ENCODE measurements at places on chromosomes 13 and 19. TPM values are rescaled to one million over a fixed set of nuclear protein-coding genes. Genes with fewer than 3 reads are reported as not detected.

The TMEM145 gene
- total RNA-seq = 1.1 TPM

The PBX4 gene
- 39.9 TPM for total RNA-seq

- DNase-seq = no peak
- H3K27ac ChIP-seq = peak overlapping the region; percentile 93
- no peaks in the 10 kb centered on the region for H3K27me3 ChIP-seq
These were observed 660 bp upstream of the MVB12A start for GRCh38 chr19:17419154-17419620.

DNA sequence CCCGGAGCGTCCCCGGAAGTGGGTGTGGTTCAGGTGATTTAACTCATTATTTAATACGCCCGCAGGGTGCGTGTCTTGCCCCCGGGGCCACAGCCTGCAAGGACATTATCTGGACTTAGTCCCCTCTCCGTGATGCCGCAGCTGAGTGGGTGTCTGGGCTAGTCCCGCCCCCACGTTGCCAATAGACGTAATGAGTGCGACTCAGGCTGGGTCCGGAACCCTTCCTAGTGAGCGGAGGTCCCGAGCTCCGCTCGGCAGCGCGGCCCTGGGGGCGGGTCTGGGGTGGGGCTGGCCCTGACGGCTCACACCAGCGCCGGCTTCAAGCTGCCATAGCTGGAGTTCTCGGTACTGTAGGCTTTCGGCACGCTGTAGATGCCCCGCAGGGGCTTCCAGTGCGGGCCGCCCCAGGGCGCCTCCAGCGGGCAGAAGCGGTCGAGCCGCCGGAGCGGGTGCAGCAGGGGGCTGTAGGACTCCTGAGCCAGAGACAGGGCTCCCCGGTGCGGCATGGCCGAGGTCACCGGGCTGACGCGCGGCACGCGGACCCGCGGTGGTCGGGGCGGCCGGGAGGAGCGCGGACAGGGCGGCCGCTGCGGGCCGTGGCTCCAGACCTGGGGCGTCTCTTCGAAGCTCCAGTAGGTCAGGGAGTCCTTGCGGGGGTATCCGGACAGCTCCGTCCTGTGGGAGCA, 918 bp upstream of the LHB start:
- H3K36me3 ChIP-seq = peaks cover 2% of the 10 kb centered on the region
- DNase-seq = peak; percentile 79
- H3K4me1 ChIP-seq = peaks cover 34% of the 10 kb centered on the region
- peak overlapping the region; percentile 65 for H3K4me3 ChIP-seq

The PSG5 gene
- total RNA-seq = not detected

DNA sequence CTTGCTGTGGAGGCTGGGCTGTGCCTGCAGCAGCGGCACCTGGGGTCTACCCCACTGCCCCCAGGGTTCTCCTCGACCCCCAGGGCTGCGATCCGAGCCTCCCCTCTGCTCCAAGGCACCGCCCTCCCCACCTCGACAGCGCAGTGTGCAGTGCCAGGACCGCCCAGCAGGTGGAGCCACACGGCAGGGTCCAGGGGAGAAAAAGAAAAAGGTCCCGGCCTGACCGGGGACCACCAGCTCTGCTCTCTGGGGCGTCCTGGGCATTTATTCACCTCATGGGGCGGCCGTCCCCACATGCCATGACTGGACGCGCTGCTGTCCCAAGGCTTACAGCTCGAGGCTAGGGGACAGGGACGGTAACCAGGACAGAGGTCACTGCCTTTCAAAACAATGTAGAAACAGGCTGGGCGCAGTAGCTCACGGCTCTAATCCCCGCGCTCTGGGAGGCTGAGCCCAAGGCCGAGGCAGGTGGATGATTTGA, 10.6 kb downstream of the REXO1 start:
- peak; percentile 71 for DNase-seq
- H3K4me1 ChIP-seq = peaks cover 2% of the 10 kb centered on the region
- no peak overlapping the region for H3K4me3 ChIP-seq
- H3K27me3 ChIP-seq = no peaks in the 10 kb centered on the region

- H3K27ac ChIP-seq = no peak overlapping the region
- H3K36me3 ChIP-seq = peaks cover 22% of the 10 kb centered on the region
- H3K4me3 ChIP-seq = no peak overlapping the region
These were observed 10.5 kb downstream of the XRCC1 start for GRCh38 chr19:43564800-43565199.

DNA sequence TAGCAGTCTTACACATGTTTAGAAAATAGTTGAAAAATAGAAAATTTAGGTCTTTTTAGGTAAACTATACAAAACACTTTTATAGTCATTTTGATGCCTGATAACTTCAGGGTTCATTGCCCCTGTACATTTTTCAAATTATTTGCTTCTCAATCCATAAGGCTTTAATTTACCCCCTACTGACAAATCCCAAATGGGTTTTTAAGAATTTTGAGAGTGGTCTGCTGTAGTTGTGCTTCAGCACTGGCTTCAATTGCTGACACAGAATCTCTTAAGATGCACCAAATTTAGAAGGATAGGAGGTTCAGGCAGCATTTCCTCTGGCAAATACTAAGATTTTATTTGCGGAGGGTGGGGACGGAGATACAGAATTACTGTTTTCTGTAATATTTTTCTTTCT, 89.4 kb downstream of the PCCA start:
- H3K36me3 ChIP-seq = peaks cover 1% of the 10 kb centered on the region
- H3K4me1 ChIP-seq = peaks cover 16% of the 10 kb centered on the region
- H3K27me3 ChIP-seq = no peaks in the 10 kb centered on the region
- no peak overlapping the region for H3K27ac ChIP-seq
- H3K4me3 ChIP-seq = no peak overlapping the region
- no peak for DNase-seq

DNA sequence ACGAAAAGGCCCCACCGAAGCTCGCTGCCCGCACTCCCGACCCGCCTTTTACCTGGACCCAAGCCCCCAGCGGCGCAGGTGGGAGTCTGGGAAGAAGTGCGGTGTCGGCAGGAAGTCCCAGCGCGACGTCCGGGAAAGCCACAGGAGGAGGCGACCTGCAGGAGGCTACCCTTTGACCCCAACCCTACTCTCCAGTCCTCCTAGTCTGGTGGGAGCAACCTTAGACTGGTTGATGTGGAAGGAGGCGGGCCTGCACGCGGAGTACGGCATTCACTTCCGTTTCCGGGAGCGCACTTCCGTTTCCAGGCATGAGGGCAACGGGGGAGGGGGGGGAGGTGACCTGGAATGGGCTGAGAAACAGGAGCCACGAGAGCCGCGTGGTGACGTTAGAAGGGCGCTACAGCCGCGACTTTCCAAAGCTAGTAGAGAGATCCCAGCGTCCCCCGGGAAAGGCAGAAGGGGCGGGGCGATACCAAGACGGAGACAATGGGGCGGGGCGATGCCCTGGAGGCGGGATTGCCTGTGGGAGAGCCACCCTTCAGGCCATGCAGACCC, 28.5 kb downstream of the ZNF266 start:
- H3K27me3 ChIP-seq = no peaks in the 10 kb centered on the region
- peak overlapping the region; percentile 72 for H3K4me3 ChIP-seq
- H3K36me3 ChIP-seq = peaks cover 34% of the 10 kb centered on the region
- peak overlapping the region; percentile 63 for H3K27ac ChIP-seq
- peaks cover 15% of the 10 kb centered on the region for H3K4me1 ChIP-seq
- peak; percentile 63 for DNase-seq

The KIR3DL2 gene
- 1.8 TPM for total RNA-seq

DNA sequence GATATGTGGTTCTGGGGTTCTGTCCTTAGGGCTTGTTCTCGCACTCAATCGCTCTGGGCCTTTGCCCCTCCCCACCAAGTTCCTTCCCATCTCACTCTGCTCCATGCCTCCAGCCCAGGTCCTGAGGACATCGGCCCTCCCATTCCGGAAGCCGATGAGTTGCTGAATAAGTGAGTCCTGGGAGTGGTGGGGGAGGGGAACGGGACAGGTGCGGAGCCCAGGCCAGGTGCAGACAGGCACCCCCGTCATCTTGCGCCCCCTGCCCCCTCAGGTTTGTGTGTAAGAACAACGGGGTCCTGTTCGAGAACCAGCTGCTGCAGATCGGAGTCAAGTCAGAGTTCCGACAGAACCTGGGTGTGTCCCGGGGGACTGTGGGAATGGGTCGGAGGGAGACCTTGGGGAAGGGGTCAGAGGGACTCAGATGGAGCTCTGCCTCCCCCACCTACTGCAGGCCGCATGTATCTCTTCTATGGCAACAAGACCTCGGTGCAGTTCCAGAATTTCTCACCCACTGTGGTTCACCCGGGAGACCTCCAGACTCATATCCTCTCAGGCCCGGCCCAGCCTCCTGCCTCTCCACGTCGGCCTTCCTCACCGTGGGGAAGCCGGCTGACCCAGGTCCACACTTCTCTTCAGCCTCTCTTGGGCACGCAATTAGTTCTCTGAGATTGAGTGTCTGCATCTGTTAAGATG, 10.1 kb downstream of the FUZ start:
- peaks cover 25% of the 10 kb centered on the region for H3K36me3 ChIP-seq
- no peak for DNase-seq
- H3K4me3 ChIP-seq = no peak overlapping the region
- H3K27ac ChIP-seq = no peak overlapping the region
- H3K4me1 ChIP-seq = peaks cover 15% of the 10 kb centered on the region

DNA sequence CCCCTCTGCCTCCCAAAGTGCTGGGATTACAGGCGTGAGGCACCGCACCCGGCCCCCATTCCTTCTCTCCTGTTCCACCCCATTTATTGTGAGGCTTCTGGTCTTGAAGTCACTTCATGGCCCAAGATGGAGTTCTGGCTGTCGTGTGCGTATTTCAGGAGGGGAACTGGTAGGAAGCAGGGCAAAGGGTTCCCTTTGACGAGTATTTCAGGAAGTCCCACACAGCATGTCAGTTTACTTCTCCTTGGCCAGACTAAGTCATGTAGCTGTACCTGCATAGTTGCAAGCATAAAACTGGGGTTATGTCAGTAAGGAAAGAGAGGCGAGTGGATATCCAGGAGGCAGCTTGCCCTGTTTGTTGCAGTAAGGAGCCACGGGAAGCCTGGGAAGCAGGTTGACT, 10.1 kb downstream of the WDR62 start:
- no peaks in the 10 kb centered on the region for H3K4me1 ChIP-seq
- no peaks in the 10 kb centered on the region for H3K27me3 ChIP-seq
- DNase-seq = no peak
- no peak overlapping the region for H3K4me3 ChIP-seq
- no peak overlapping the region for H3K27ac ChIP-seq

The ZNF850 gene
- total RNA-seq = 9.2 TPM

DNA sequence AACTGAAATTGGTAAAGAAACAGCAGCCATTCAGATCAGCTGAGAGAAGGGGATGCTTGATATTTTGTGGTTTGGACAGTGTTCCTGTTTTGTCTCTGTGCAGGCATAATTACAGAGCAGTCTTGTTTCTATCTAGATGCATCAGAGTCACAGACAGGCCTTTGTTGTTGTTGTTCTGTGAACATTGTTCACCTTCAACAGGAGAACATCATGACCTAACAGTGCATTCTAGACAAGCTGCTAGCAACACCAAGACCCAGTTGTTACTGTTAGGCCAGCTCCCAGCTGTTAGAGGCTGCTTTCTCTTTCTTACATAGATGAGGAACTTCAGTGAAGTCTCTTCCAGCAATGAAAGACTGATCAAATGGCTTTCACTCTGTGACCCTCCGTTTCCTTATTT, 8.5 kb upstream of the LSR start:
- peaks cover 31% of the 10 kb centered on the region for H3K36me3 ChIP-seq
- H3K4me3 ChIP-seq = peak overlapping the region; percentile 22
- DNase-seq = peak; percentile 18
- H3K4me1 ChIP-seq = peaks cover 12% of the 10 kb centered on the region
- peak overlapping the region; percentile 61 for H3K27ac ChIP-seq

The FUT3 gene
- not detected for total RNA-seq

- no peak overlapping the region for H3K4me3 ChIP-seq
- H3K27ac ChIP-seq = no peak overlapping the region
- no peaks in the 10 kb centered on the region for H3K27me3 ChIP-seq
- no peak for DNase-seq
- peaks cover 14% of the 10 kb centered on the region for H3K36me3 ChIP-seq
These were observed 132.1 kb upstream of the MCF2L start for GRCh38 chr13:112836940-112837339.

The OR10H2 gene
- not detected for total RNA-seq

- H3K27me3 ChIP-seq = no peaks in the 10 kb centered on the region
- DNase-seq = no peak
- peaks cover 15% of the 10 kb centered on the region for H3K36me3 ChIP-seq
- H3K4me1 ChIP-seq = peaks cover 38% of the 10 kb centered on the region
These were observed 776 bp downstream of the DNAJC3 start for GRCh38 chr13:95677564-95678266.

GRCh38 chr13:83877651-83878355, 4.5 kb downstream of the SLITRK1 start:
- H3K36me3 ChIP-seq = no peaks in the 10 kb centered on the region
- H3K27me3 ChIP-seq = peaks cover 48% of the 10 kb centered on the region

DNA sequence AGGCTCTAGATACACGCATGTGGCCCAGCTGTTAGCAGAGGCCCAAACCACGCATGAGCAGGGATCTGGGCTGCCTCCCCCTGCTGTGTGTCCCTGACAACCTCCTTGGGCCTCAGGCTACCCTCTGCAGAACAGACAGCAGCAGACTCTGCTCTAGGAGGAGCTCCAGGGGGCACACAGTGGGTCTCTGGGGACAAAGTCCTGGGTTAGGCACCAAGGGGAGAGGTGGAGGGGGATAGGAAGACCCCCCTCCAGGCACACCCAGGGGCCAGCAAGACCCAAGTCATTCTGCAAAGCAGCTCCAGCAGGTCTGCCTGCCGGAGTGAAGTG, 8.0 kb downstream of the TINCR start:
- no peak overlapping the region for H3K4me3 ChIP-seq
- DNase-seq = no peak
- no peaks in the 10 kb centered on the region for H3K4me1 ChIP-seq
- no peak overlapping the region for H3K27ac ChIP-seq

DNA sequence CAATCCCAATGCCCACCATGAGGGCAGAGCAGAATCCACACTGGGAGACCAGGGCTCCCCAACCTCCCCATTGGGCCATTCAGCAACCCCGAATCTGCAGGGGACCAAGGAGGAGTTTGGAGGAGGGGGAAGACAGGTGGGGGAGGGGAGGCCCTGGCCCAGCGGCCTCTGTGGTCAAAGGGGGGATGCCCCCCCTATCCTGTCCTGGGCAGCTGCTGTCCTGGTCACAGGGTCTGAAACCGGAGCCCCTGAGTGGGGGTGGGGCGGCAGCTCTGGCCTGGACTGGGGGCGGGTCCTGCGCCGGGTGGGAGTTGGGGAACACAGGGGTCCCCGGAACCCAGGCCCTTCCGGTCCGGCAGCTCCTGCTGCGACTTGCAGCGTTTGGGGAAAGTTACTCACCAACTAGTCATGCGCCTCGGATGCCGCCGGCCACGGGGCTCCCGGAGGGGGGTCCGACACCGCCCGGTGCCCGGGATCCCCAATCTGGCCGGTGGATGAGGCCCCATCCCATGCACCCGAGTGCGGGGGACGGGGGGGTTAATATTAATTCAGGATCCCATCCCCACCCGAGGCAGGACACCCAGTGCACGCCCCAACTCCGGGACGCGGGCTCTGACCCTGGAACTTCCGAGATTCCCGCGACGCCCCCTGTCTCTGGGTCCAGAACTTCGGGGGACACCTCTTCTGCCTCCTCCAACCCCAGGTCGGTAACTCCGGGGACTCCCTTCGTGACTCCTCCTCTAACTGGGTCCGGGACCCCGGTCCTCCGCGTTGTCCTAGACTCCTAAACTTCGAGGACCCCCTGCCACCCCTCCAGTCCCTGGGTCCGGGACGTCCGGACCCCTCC, 872 bp downstream of the HOMER3 start:
- H3K27ac ChIP-seq = no peak overlapping the region
- no peaks in the 10 kb centered on the region for H3K36me3 ChIP-seq
- H3K4me3 ChIP-seq = peak overlapping the region; percentile 20
